GM23248 (cell line): ENCODE measurements at places on chromosomes 5 and 9. TPM values are rescaled to one million over a fixed set of nuclear protein-coding genes. Genes with fewer than 3 reads are reported as not detected.

CBY3 gene
- total RNA-seq, result not detected in 2 replicates

C9 gene
- total RNA-seq, result not detected in 2 replicates

DNA sequence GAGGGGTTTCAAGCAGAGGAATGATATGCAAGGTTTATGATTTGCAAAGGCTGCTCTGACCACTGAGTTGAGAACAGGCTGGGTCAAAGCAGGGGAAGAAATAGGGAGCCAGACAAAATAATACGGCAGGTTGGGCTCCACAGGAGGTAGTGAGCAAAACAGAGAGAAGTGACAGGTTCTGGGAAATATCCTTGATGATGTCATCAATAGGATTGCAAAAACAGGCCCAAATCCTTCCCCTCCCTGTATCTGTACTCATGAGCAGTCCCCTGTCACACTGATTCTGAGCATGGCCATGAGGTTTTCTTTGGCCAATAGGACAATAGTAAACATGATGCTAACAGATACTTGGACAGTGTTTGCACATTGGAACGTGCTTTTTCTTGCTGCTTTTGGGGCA lies 471.8 kb upstream of the BRINP1 start:
- H3K27me3 ChIP-seq, result no peaks in the 10 kb centered on the region
- no peaks in the 10 kb centered on the region for H3K36me3 ChIP-seq
- no peak overlapping the region for H3K27ac ChIP-seq
- no peaks in the 10 kb centered on the region for H3K4me1 ChIP-seq

- no peak overlapping the region for H3K27ac ChIP-seq
- H3K36me3 ChIP-seq, result no peaks in the 10 kb centered on the region
- peak overlapping the region; percentile 66 for H3K4me3 ChIP-seq
- no peaks in the 10 kb centered on the region for H3K4me1 ChIP-seq
- peaks cover 45% of the 10 kb centered on the region for H3K27me3 ChIP-seq
Observed at GRCh38 chr5:155728857-155729683, 597.9 kb upstream of the SGCD start.

- H3K27ac ChIP-seq, result no peak overlapping the region
- H3K27me3 ChIP-seq, result peaks cover 21% of the 10 kb centered on the region
- H3K4me1 ChIP-seq, result peaks cover 7% of the 10 kb centered on the region
- H3K4me3 ChIP-seq, result no peak overlapping the region
- DNase-seq, result no peak
Observed at GRCh38 chr9:35774907-35775635, 16.3 kb upstream of the NPR2 start.

DNA sequence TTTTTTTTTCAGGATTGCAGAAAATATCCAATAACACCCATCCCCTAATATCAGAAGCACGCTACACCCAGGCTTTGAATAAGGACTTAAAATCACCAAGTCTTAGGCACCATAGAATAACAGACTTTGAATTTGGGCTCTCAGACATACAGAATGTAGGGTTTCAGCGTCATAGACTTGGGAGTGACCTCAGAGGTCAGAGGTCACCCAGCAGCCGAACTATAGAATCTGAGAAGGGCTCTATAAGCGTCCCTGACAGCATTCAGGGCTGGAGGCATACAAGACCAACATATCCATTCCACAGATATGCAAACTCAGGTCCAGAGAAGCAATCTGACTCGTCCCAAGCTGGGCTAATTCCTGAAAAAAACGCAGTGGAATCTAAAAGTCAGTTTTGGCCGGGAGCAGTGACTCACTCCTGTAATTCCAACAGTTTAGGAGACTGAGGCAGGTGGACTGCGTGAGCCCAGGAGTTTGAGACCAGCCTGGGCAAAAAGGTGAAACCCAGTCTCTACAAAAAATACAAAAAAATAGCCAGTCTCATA lies 34.7 kb downstream of the SLC6A7 start:
- H3K4me3 ChIP-seq, result no peak overlapping the region
- H3K4me1 ChIP-seq, result no peaks in the 10 kb centered on the region
- no peaks in the 10 kb centered on the region for H3K27me3 ChIP-seq
- peak; percentile 33 for DNase-seq

DNA sequence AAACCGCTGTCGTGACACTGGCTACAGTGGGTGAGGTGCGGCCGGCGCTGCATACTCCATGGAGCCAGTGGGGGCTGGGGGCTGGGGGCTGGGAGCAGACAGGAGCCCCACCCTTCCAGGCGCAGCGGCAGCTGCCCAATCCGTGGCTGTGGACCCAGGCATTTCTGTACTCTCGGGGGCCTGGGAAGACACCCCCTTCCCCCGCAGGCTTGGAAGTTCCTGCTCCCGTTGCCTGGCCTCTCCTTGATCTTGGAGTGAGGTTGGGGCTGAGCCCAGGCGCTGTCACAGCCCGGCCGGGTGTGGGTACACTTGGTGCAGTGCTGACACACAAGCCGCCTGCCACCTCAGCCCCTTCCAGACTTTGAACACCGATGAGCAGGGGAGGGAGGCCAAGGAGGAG lies 27.7 kb upstream of the GGTA1 start:
- H3K4me3 ChIP-seq, result no peak overlapping the region
- H3K36me3 ChIP-seq, result no peaks in the 10 kb centered on the region
- DNase-seq, result no peak
- no peak overlapping the region for H3K27ac ChIP-seq

DNA sequence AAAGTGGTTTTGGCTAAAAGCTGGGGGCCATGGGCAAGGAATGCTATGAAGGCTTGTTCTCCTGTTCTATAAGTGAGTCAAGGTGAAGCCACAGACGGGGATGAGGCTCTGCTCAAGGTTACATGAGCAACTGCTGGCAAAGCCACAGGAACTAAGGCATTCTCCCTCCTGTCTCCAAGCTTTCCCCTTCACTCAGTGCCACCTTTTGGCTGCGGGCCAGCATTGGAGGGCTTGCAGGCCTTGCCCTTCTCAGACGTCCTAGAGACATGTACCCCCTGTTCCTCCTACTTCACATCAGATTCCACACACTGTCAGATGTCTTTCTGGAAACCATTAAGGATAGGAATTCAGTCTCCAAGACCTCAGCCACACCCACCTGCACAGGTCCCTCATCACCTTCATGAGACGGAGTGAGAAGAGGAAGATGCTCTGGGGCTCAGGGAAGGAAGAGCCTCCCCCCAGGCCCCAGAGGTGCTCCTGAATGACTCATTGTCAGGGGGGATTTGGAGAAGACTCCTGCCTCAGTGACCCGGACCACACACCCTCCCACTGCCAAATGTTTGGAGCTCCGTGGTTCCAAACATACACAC lies 20.5 kb upstream of the MEIKIN start:
- H3K27ac ChIP-seq, result no peak overlapping the region
- no peaks in the 10 kb centered on the region for H3K36me3 ChIP-seq
- no peak overlapping the region for H3K4me3 ChIP-seq
- H3K4me1 ChIP-seq, result no peaks in the 10 kb centered on the region

- H3K27ac ChIP-seq, result no peak overlapping the region
- no peaks in the 10 kb centered on the region for H3K27me3 ChIP-seq
- H3K36me3 ChIP-seq, result no peaks in the 10 kb centered on the region
- H3K4me1 ChIP-seq, result no peaks in the 10 kb centered on the region
- DNase-seq, result no peak
Observed at GRCh38 chr5:123098767-123099513, 9.9 kb downstream of the PRDM6 start.
